ENCODE measurements at places on chromosomes 3 and 15.

DNA sequence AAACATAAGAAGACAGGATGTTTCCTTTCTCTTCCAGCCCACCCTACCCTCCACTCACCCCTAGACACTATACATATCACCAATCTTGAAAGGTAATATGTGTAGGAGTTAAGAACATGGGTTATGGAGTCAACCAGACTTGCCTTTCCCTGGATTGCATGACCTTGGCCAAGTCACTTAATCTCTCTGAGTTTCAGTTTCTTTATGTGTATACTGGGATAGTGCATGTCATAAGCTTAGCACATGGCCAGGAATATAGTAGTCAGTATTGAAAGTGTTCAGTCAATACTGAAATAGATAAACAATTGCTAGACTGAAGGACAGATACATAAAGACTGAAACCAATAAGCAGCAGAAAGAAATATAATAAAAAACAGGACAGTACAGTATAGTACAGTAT is 283.2 kb upstream of the STT3B start:
- DNase-seq: no peak

GRCh38 chr3:16884084-16884747 is 539 bp upstream of the PLCL2 start:
- DNase-seq: no peak

DNA sequence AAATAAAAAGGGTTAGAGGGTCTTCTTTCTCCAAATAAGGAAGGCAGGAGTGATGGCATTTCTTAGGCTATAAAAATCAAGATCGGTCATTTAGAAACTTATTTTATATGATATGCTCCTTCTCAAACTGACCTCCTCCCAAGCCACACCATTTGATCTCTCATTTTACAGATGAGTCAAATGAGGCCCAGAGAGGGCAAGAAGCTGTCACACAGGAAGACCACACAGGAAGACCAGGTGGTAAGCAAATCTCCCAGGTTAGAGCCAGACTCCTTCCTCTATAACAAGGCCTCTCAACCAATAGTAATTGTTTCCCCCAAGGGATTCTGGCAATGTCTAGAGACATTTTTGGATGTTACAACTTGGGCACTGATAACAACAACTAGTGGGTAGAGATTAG is 13.8 kb downstream of the TLE3 start:
- no peak for DNase-seq

DNA sequence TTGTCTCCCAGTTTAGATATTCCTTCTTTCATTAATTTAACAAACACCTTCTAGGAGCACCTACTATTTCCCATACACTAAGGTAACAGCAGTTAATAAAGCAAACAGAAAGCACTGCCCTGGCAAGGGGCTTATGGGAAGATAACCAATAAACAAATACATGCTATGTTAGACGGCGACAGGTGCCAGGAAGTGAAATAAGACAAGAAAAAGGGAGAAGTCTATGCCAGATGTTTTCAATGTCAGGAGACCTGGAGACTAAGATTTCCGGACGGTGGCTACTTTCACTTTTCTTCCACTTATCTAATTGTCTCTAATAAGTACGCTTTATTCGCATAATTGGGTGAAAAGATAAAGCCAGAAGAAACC is 32.5 kb upstream of the ZNF445 start:
- no peak for DNase-seq

- DNase-seq: peak; percentile 23
Measured at GRCh38 chr15:37142371-37142770, 42.0 kb upstream of the MEIS2 start.

DNA sequence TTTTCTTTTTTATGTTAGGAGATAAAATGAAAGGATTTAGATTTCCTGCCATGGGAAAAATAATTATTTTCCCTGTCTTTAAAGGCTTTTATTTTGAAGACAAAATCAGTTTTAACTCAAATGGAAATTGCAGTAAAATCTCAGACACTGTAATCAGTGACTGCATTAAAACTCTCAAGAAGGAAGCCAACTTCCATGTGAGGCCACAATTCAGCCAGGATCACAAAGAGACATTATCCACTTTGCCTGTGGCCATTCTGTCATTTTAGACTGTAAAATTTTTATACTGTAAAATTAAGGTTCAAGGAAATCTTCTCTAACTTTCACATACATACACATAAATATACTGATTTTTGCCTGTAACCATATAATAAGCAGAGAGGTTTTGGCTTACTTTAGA is 304.0 kb downstream of the TIGIT start:
- DNase-seq: no peak

GRCh38 chr3:20511863-20512505 is 326.0 kb upstream of the SGO1 start:
- peak; percentile 40 for DNase-seq

DNA sequence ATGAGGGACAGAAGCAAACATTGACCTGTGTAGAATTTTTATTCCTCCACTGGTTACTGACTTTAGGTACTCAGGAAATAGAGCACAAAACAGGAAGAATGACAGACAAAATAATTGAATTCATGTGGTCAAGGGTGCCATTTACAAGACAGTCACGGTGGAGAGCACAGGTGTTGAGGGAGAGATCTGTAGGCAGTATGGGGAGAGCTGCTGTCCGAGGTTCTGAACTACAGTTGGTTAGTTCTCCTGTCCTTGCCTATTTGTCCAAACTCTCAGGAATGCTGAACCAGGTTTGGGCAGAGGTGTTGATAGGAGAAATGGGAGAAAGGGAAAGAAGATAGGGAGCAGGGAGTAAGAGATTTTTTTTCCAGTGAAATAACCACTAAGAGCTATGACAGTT is 178.5 kb upstream of the ZBTB20 start:
- peak; percentile 18 for DNase-seq

DNA sequence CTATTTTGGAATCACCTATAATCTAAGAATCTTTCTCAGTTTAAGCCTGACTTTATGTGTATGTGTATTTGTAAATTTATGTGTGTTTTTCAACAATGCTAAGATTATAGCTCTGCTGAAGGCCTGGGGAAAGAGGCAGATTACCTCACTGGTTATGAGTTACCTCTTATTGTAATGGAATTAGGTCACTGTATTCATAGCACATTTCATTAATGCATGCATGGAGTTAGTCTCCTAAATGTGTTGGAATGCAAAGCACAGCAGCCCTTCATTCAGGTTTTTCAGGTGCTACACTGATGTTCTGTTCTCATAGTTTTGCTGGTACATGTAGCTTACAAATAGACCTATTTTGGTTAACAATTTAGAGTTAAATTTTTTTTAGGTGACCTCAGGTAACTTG is 9.5 kb downstream of the GPR87 start:
- DNase-seq: no peak

GRCh38 chr15:101138913-101139880 is 112.7 kb downstream of the CHSY1 start:
- no peak for DNase-seq

Data from retinal pigment epithelial cell (primary cell).